ENCODE measurements at places on chromosomes 12 and 14.

GRCh38 chr12:6925540-6926279 is 2.0 kb upstream of the ATN1 start:
- peak; percentile 64 for DNase-seq

DNA sequence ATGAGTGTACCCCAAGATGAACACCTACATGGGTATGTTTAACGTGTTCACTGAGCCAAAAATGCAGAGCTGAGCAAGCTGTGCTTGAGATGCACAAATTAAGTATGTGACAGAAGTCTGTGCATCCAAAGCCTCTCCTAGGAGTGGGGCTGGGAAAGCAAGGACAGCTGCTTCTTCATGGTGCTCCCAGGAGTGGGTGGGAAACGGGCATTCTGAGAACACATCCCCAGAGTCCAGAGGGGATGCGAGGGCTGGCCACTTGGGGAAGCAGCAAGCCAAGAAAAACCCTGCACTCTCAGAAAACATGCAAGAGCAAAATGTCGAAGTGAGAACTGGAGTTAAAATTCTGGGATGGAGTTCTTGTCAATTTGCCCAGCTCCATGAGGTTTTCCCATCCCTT is 414.3 kb downstream of the BCAT1 start:
- DNase-seq, result no peak

DNA sequence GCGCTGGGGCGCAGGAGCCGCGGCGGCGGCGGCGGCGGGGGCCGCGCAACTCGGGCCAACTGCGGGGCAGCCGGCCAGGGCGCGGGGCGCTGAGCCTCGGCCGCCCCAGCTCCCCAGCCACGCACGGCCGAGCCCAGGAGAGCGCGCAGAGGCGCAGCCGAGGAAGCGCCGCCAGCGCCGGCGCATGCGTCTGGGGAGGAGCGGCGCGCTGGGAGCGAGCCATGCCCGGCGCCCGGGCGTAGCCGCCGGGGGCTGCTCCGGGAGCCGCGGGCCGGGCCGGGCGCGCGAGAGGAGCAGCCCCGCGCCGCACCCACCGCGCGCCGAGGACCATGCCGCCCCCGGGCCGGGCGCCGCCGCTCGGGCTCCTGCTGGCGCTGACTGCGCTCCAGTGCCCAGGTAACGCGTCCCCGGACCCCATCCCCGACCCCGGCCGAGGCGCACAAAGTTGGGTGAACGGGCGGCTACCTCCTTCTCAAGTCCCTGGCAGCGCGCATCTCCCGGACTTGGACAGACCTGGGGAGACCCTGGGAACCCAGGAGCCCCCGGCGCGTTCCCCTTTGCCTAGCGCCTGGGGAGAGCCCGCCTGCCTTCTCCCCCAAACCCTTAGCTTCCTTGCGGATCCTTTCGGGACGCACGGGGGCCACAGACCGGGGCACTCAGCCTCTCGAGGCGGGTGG is 121.4 kb downstream of the AACS start:
- DNase-seq, result no peak

- no peak for DNase-seq
Measured at GRCh38 chr12:66852091-66852490, 173.2 kb upstream of the GRIP1 start.

- DNase-seq, result peak; percentile 12
Measured at GRCh38 chr12:13864081-13864673, 117.2 kb downstream of the GRIN2B start.

- no peak for DNase-seq
Measured at GRCh38 chr14:53510281-53510912, 357.3 kb upstream of the DDHD1 start.

DNA sequence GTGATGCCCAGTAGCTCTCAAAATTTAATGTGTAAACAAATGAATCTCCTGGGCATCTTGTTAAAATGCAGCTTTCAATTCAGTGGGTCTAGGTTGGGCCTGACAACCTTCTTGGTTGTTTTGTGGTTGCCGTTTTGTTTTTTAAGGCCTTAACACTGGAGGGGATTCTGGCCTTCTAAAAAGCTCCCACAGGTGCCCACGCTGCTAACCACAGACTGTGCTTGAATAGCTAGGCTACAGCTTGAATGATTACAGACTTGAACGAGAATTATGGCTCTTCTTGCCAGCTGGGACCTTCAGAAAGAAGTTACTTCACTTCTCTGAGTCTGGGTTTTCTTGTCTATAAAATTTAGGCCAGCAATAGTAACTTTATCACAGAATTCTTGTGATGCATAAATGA is 1.3 kb upstream of the FLVCR2 start:
- no peak for DNase-seq

DNA sequence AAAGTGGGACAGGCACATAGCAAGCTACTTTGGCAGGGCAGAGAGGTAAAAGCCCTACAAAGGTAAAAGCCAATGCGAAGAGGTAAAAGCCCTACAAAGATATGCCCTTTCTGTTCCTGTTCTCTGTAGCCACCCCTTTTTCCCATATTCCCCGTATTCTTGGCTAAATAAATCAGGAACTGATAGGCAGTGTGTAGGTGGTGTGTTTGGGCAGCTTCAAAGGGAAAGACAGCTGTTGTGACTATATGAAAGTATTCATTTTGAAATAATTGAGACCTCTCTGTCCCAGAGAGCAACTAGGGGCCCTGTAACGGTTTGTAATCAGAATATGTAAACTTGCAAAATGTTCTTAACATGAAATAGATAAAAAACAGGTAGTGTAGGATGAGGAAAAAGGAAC is 11.3 kb upstream of the SLC41A2 start:
- DNase-seq, result no peak
